ENCODE measurements at places on chromosomes 5 and 9. TPM values are rescaled to one million over a fixed set of nuclear protein-coding genes. Genes with fewer than 3 reads are reported as not detected.

The SUSD3 gene
- 3.0 TPM for total RNA-seq

The ZBTB43 gene
- total RNA-seq, result 14.8 TPM

The B4GALT7 gene
- total RNA-seq, result 11.6 TPM

DNA sequence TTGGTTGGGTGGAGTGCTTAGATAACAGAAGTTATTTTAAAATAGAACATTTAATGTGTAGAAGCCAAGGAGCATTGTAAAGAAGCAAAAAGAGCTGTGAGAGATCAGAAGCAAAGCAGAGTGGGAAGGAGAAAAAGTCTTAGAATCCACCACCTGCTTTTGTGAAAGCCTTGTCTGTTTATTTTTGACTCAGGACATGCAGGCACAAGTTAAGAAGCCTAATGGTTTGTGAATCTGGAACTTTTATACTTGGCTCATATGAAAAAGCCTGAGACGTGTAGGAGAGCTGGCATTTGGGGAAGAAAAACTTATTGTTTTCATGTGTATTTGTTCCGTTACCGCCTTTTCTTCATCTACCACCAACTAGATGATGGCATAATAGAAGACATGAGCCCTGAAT, 38.5 kb upstream of the ITGA2 start:
- no peak for DNase-seq

DNA sequence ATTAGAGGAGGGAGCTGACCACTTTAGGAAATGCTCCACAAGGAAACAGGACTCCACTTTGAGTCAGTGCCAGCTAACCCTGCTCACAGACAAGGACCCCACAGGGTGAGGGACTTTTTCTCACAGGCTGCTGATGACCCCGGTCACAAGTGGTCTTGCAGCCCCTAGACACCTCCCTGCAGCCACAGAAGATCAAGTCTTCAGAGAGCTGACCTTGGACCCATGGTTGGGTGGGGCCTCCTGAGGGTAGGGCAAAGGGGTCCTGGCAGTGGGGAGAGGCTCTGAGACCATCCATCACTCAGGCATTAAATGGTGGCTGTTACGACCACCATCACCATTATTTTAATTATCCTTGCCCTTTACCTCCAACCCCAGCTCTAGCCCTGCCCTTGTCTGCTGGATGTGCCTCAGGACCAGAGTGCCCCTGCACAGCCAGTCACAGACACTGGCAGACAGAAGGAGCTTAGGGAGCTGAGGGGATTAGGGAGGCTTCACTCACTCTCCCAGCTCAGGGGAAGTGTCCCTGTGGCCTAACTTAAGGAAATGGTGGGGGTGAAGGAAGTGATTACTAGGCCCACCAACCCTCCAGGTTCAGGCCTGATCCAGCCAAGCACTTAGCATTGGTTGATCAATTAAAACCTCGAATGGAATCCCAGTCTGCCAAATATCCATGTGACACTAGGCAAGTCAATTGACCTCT, 1.6 kb downstream of the ACSL6 start:
- no peak for DNase-seq

All from skin of body (tissue), 3 donors.